Stimulated activated CD8-positive, alpha-beta memory T cell treated with anti-CD3 and anti-CD28 coated beads, Interleukin-7, amount 100 ng/mL, for 24 hours (primary cell): ENCODE measurements at places on chromosomes 7 and 10.

- no peak for DNase-seq
These were observed 9.5 kb downstream of the ANKIB1 start for GRCh38 chr7:92255308-92255707.

- no peak for DNase-seq
These were observed 3.5 kb upstream of the RGS10 start for GRCh38 chr10:119546009-119546408.

DNA sequence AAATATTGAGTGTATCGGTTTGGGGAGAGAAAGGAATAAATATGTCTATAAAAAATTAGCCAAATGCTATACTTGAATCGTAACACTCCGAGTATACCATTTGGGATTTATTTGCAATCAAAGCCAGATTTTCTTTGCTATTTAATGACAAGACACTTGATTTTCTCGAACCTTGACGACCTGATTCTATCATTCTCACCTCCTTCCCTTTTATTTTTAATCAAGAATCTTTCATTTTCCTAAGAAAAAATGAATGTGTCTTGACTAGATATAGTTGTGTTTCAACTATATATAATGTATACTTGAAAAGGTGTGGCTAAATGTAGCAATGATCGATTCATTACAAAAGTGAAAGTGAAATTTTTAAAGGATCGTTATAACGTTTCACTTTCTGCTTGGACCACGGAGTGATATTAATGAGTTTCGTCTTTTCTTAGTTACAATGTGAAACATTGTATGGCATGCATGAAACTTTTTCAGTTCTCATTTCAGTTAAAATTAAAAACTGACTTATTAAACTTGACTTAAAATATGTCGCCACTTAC lies 562 bp downstream of the NUB1 start:
- DNase-seq = no peak

DNA sequence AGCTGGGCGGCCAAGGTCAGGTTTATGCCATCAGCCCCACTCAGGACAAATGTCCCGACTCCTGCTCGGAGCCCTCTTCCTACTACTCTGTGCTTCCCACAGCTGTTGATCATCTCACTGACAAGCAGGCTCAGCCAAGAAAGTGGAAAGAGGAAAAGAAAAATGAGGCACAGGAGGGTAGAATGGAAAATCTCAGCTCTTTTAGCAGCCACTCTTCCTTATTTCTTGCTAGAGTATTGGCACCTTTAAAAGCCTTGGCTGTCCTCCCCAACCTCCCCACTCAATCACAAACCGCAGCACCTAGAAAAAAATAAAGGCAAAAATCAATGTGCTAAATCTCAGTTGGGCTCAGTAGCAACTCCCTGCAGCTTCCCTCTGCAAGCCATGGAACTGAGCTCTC lies 35.3 kb upstream of the AGK start:
- DNase-seq = no peak

GRCh38 chr7:930975-931758 lies 23.3 kb downstream of the ADAP1 start:
- DNase-seq = no peak

DNA sequence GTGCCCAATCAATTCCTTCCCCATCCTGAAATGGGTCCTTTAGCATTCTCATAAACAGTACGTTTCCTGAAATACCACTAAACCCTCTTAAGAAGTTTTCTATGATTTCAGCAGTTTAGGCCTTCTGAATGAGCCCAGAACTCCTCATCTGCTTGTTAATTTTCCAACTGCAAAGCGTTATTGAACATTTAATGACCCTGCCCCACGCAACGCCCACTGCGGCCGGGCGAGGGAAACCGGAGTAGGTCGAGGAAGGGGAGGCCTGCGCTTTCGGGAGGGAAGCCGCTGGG lies 608 bp upstream of the UBN2 start:
- DNase-seq = no peak

- DNase-seq = no peak
These were observed 23.0 kb upstream of the GPR146 start for GRCh38 chr7:1021366-1021765.

GRCh38 chr10:89047397-89047796 lies 56.8 kb downstream of the FAS start:
- no peak for DNase-seq

- DNase-seq = no peak
These were observed 1011.3 kb downstream of the XPNPEP1 start for GRCh38 chr10:108911814-108912541.

- DNase-seq = no peak
These were observed 352.0 kb downstream of the PCLO start for GRCh38 chr7:82810558-82811259.

- DNase-seq = no peak
These were observed 10.8 kb upstream of the STN1 start for GRCh38 chr10:103928784-103929183.

DNA sequence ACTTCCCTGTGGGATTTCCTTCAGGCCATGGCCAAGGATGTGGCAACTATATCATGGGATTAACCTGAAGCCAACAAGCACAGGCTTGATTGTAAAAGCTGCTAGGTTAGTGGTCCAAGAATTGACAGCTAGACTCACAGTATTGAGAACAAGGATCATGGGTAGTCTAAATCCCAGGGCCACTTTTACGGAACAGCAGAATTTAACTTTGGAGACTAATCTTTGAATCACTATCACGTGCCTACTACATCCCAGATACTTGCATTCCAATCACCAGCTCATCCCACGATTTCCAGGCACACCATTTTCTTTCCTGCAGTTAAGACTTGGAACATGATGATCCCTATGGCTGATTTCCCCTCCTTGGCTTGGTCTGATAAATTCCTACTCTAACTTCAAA lies 65.6 kb upstream of the ADO start:
- DNase-seq = no peak

- no peak for DNase-seq
These were observed 4.6 kb downstream of the ATP5F1C start for GRCh38 chr10:7792541-7792940.

- DNase-seq = no peak
These were observed 109.2 kb downstream of the EVX1 start for GRCh38 chr7:27351786-27352185.

DNA sequence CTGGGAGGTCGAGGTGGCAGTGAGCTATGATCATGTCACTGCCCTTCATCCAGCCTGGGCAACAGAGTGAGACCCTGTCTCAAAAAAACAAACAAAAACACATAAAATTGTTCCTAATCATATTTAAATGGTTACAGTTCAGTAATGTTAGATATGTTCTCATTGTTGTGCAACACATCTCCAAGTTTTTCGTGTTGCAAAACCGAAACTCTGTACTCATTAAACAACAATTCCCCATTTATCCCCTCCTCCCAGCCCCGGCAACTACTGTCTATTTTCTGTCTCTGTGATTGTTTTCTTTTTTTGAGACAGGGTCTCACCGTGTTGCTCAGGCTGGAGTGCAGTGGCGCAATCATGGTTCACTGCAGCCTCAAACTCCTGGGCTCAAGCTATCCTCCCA lies 16.1 kb upstream of the PRXL2A start:
- DNase-seq = no peak
